Adrenal gland (tissue), 19 donors: ENCODE measurements at places on chromosomes 6 and 20.

DNA sequence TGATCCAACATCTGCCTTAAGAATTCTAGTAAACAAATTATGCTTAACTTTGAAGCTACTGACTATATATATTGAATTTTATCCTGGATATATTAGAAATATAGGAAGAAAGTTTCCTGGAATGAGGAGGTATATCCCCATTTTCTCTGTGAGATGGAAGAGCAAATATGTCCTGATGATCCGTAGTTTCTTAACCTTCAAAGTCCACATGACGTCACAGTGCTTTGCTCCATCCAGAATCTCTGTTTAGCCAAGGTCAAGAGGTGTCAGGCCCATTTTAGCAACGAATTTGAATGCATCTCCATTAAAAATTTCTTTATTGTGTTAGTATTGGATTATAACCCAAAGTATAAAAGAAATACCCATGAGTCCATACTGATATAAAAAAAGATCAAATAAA is 162.5 kb downstream of the PRL start:
- no peak overlapping the region for H3K27ac ChIP-seq
- no peaks in the 10 kb centered on the region for H3K4me1 ChIP-seq
- DNase-seq = no peak
- no peaks in the 10 kb centered on the region for H3K27me3 ChIP-seq
- no peaks in the 10 kb centered on the region for H3K36me3 ChIP-seq

- no peak overlapping the region for H3K27ac ChIP-seq
- H3K36me3 ChIP-seq = no peaks in the 10 kb centered on the region
- DNase-seq = no peak
- no peaks in the 10 kb centered on the region for H3K27me3 ChIP-seq
- no peak overlapping the region for H3K4me3 ChIP-seq
- H3K4me1 ChIP-seq = no peaks in the 10 kb centered on the region
Observed at GRCh38 chr6:144896289-144896688, 611.2 kb downstream of the UTRN start.

DNA sequence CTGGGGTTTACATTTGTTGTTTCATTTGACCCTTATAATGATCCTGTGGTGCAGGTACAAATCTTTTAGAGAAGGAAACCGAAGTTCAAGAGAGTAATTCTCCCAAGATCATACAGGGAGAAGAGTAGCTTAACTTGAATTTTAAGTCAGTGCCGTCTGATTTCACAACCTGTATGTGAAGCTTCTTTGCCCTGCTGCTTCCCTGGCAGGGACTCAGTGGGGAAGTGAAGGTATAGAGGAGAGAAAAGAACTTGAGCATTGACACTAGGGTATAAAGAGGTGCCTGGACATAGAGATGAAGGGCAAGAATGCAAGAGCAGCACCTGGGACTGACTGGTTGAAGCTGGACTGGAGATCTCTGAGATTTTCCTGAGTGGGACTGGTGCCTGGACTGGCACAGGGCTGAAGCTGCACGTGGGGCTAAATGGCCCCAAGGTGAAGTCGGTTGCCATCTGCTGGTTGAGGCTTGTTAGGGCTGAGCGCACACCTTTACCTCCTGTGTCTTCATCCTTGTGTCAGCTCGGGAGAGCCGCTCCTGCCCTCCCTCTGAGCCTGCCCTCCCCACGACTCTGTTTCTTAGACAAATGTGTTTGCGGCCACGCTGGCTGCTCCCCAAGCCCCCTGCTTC is 41.8 kb downstream of the FARS2 start:
- H3K4me1 ChIP-seq = no peaks in the 10 kb centered on the region
- no peaks in the 10 kb centered on the region for H3K27me3 ChIP-seq
- no peaks in the 10 kb centered on the region for H3K36me3 ChIP-seq
- peak; percentile 46 for DNase-seq
- no peak overlapping the region for H3K27ac ChIP-seq

DNA sequence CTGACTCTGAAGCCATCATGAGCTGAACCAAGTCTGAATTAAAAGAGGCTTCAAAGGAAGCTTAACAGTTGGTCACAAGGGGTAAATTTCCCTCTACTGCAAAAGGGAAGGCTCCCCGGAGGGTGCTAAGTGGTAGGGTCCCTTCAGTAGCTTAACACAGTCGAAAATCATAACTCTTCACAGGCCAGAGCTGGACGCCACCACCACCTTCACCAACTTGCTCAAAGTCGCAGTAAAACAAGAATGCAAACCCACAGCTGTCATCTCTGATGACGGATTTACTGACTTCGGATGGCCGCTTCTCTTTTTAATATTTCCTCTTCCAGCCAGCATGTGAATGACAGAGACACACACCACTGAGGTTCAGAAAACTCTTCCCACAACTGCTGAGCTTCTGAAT is 144.7 kb upstream of the FBXL4 start:
- H3K4me3 ChIP-seq = no peak overlapping the region
- no peaks in the 10 kb centered on the region for H3K27me3 ChIP-seq
- no peaks in the 10 kb centered on the region for H3K4me1 ChIP-seq
- no peaks in the 10 kb centered on the region for H3K36me3 ChIP-seq
- no peak for DNase-seq

DNA sequence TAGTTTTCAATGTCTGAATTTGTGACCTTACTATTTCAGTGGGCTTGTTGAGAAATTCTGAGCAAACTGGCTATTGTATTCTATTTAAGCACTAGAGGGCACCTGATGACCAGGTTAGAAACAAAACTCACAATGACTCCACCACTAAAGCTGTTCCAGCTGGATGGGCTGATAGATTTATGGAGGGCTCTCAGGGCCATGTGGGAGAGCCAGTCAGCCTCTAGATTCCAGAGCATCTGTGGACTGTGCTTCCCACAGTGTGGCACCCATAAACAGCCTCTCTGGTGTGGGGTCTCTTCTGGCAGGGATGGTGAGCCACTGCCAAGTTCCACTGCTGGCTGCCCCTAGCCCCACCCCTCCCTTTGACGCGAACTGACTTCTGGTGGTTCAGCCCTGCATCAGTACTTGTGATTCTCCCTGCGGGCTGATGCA is 29.2 kb downstream of the C6orf58 start:
- no peaks in the 10 kb centered on the region for H3K36me3 ChIP-seq
- no peaks in the 10 kb centered on the region for H3K27me3 ChIP-seq
- H3K4me1 ChIP-seq = no peaks in the 10 kb centered on the region
- no peak for DNase-seq

GRCh38 chr6:4571011-4571410 is 205.2 kb upstream of the CDYL start:
- DNase-seq = no peak
- no peak overlapping the region for H3K4me3 ChIP-seq
- H3K27ac ChIP-seq = no peak overlapping the region
- H3K4me1 ChIP-seq = no peaks in the 10 kb centered on the region
- peaks cover 4% of the 10 kb centered on the region for H3K27me3 ChIP-seq

DNA sequence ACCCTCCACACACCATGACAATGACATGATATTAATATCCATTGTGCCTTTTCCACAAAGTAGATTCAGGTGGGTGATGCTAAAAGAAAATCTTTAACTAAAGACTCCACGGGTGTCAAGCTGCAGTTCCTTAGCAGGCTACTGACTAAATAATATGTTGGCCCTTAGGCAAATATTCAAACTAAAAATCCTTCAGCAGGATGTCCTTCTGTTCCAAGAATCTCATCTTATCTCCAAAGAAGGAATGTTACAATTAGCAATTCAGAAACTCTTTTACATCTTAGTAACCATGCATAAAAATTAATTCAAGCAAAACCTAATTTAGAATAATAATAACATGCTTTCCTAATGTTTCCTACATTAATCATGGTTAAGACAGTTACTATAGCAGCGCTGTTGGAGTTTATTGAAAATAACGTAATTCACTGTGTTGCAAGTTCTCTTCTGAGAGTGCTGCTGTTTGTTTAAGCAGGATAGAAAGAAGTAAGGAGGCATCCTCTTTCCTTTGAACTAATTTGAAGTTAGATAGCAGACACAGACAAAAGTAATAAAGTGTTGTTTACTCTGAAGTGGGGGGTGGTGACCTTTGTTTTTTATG is 414.8 kb upstream of the CDH4 start:
- no peaks in the 10 kb centered on the region for H3K4me1 ChIP-seq
- no peak for DNase-seq
- H3K36me3 ChIP-seq = no peaks in the 10 kb centered on the region
- no peak overlapping the region for H3K27ac ChIP-seq
- H3K27me3 ChIP-seq = peaks cover 3% of the 10 kb centered on the region
- H3K4me3 ChIP-seq = no peak overlapping the region

DNA sequence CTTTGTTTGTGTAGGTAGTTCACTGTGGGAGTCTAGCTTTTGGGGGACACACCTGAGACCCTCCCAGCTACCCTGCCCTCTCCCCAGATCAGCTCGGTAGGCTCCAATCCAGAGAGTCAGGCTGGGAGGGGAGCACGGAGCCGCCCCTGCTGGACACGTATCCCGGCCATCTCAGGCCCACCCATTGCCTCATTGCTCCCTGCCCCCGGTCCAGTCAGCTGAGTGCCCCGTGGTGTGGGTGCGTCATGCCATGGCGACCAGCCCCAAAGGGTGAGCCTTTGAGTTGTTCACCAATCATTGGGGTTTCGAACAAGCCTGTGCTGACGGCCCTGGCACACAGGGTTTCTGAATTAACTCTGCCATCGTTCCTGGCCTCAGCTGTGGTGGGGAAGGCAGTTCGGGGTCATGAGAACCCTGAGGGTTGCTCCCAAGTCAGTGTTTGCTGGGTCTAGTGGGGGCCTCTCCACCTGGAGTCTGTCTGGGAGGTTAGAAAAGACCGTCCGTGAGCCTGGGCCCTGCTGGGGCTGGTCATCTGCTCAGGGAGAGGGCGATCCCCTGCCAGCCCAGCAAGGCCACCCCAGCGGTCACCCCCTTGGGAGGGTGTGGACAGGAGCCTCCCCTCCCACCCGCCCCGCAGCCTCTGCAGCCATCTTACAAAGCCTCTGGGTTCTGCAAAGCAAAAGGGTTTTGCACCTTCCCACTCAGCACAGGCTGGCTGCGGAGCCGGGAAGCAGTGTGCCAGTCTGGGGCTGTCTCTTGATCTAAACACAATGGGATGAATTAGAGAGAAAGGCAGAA is 34.5 kb downstream of the NTSR1 start:
- H3K27ac ChIP-seq = no peak overlapping the region
- no peak for DNase-seq
- no peak overlapping the region for H3K4me3 ChIP-seq
- H3K27me3 ChIP-seq = peaks cover 23% of the 10 kb centered on the region

- H3K36me3 ChIP-seq = no peaks in the 10 kb centered on the region
- DNase-seq = no peak
- no peaks in the 10 kb centered on the region for H3K27me3 ChIP-seq
- no peak overlapping the region for H3K4me3 ChIP-seq
- H3K27ac ChIP-seq = no peak overlapping the region
Observed at GRCh38 chr20:22080985-22081384, 375.5 kb downstream of the PAX1 start.

DNA sequence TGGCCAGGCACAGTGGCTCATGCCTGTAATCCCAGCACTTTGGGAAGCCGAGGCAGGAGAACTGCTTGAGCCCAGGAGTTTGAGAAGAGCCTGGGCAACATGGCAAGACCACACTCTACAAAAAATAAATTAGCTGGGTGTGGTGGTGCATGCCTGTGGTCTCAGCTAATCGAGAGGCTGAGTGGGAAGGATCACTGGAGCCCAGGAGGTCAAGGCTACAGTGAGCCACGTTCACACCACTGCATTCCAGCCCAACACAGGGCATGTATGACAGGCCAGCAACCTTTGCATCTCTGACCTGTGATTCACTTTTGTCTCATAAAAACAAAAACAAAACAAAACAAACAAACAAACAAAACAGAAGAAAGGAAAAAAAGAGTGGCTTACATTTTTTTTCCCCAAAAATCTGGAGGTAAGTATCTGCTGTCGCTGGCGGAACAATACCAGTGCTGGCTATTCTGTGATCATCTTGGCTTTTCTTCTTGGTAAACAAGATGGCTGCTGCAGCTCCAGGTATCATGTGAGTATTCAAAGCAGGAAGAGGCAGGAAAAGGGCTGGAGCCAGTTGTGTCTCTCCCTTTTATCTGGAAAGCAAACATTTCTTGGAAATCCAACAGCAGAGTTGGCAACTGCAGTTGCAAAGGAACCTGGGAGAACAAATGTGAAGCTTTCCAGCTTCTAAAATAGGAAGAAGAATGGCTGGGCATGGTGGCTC is 40.4 kb upstream of the ZMYND8 start:
- no peaks in the 10 kb centered on the region for H3K27me3 ChIP-seq
- DNase-seq = no peak
- no peak overlapping the region for H3K4me3 ChIP-seq
- H3K36me3 ChIP-seq = no peaks in the 10 kb centered on the region

GRCh38 chr6:113578691-113579090 is 278.5 kb upstream of the MARCKS start:
- H3K36me3 ChIP-seq = no peaks in the 10 kb centered on the region
- no peak overlapping the region for H3K27ac ChIP-seq
- H3K4me1 ChIP-seq = no peaks in the 10 kb centered on the region
- no peaks in the 10 kb centered on the region for H3K27me3 ChIP-seq

DNA sequence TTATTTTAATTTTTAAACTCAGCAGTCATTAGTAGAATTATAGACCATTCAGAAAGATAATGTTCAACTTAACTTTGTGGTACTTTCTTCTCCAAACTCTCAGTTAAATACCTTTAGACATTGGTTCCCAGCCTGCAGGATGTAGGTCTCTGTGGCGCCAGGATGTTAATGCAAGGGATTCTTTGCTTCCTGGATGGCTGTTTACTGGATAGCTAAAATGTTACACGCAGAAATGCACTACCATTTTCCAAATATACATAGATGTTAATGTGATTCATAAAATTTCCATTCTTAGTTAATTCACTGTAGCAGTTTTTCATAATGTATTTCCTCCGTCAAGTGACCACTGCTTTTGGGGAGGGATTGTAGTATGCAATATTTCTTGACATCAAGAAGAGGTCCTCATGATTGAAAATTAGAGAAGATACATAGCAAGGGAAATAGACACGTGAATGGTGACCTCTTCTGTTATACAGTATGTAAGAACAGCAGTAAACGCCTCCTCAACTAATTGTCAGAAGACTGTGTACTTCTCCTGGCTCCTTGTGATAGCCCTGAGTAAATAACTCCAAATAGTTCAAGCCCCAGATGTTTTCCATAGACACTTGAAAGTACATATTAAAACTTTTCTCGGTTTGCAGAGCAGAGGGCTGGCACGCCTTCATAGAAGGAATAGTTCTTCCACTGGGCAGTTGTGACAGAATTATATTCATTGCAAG is 128.8 kb downstream of the LCA5 start:
- H3K27ac ChIP-seq = no peak overlapping the region
- H3K4me1 ChIP-seq = no peaks in the 10 kb centered on the region
- H3K27me3 ChIP-seq = no peaks in the 10 kb centered on the region
- no peak for DNase-seq
